ENCODE measurements at places on chromosomes 16 and 17.

DNA sequence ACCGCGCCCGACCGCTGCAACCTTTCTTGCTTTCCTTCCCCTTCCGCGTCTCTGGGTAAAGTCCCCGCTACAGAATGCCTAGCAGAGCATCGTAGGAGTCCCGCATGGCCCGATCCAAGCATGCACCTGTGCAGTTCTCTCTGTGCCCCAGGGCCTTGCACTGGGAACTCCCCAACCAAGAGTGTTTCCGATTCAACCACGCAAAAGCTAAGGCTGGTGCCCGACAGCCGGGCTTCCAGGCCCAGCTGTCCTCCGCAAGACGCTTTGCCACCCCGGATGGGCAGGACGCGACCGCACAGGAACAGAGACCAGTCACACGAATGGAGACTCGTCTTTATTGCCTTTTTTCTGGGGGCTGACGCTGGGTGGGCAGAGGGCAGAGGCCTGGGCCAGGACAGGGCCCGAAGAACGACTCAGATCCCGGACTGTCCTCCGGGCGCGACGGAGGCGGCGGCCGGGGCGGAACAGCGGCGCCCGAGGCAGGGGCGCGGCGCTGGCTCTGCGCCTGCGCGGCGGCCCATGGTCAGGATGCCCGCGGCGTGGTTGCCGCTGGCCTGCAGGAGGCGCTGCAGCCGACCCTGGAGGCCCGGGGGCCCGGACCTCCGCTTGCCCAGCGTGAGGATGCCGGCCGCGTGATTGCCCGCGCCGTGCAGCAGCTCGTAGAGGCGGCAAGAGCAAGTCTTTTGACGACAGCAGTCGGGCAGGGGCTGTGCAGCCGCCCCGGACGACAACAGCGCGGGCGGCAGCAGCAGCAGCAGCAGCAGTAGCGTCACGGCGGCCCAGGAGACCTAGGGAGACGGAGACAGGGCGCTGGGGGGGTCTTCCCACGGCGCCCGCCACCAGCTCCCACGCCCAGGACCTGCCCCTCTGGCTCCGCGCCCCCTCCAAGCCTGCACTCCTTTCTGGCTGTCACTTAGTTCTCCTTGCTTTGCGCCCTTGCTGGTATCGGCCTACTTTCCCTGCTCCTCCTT, 1.2 kb downstream of the HCRT start:
- peak; percentile 59 for DNase-seq

DNA sequence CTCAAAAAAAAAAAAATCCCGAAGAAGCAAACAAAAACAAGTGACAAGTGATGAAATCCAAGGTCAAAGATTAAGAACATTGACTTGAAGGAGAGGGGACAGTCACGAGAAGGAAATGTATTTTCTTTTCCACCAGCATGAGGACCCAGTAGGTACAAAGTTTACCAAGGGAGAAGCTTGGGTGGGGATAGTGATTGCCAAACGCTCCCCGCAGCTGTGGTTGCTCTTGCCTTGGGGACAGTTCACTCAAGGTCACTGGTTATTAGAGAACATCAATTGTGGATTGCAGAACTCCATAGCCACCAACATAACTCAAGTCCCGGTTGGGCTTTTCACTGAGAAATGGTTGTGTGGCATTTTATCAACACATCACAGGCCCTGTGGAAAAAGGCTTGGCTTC, 27.0 kb downstream of the RSL1D1 start:
- no peak for DNase-seq

GRCh38 chr17:63246344-63246743, 199.8 kb downstream of the CYB561 start:
- DNase-seq, result no peak

GRCh38 chr16:48332978-48333377, 52.2 kb downstream of the SIAH1 start:
- no peak for DNase-seq

- no peak for DNase-seq
Measured at GRCh38 chr17:32551186-32551955, 64.6 kb downstream of the CDK5R1 start.

GRCh38 chr16:80671281-80671849, 130.6 kb downstream of the DYNLRB2 start:
- DNase-seq, result no peak

DNA sequence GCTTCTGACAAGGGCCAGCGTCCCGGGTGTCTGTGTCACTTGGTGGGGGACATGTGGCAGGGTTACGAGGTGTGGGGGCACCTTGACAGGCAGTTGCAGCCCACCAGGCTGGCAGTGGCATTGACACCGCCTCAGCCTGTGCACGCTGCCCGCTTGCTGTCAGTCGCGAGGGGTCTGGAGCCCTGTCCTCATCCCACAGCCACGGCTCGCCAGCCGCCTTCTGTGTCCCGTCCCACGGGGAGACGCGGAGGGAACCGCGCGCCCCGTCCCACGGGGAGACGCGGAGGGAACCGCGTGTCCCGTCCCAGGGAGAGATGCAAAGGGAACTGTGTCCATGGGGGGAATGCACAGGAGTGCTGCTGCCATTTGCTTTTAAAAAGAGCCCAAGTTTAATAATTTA, 3.5 kb downstream of the PABPN1L start:
- no peak for DNase-seq

DNA sequence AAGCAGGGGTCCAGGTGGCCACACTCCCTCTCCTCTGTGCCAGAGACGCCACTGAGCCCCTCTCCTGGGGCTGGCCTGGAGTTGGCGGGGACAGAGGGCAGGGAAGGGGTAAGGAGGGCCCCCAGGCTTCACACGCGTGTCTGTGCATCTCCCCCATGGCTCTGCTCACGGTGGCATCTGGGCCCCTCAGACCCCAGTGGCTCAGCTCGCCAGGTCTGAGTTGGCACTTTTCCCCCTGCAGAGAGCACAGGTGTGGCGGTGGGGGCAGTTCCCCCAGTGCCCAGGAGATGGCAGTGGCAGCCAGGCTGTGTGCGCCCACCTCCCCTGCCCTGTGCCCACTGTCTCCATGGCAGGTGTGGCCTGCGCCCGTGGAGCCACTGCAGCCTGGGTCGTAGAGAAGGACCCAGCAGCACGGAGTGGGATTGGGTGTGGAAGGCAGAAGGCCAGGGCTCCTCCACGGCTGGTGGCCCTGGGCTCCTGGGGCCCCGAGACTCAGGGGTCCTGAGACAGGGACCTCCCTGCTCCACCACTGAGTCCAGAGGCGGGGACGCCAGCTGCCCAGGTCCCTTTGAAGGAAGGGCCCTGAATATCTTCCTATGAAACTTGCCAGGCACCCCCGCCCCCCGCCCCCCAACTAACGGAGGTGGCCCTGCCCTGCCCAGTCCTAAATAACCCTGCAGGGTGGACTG, 4.3 kb upstream of the APRT start:
- peak; percentile 51 for DNase-seq

DNA sequence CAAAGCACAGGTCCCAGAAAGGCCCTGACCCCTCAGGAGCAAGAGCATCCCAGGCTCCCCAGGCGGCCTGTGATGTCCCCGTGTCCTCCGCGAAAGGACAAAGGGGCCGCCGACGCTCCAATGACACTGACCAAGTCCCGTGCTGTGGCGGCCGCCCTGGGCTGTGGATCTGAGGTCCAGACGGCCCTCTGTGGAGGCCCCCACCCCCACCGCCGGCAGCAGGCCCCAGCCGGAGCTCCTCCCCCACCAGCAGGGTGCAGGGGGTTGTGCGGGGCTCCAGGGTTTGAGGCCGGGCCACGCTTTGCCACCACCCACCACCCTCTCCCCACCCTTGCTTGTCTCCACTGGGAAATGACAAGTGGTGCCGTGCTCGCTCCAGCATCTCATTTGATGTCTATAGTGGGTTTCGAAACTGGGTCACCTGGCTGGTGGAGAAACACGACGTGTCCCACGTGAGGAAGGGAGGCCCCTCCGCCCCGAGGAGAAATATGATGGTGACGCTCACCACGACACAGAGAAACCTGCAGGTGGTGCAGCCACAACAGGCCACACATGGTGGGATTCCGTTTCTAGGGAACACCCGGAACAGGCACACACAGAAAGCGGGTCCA, 31.2 kb upstream of the ZNF469 start:
- DNase-seq, result no peak

- DNase-seq, result no peak
Measured at GRCh38 chr16:79503511-79503910, 97.0 kb downstream of the MAF start.

Data from activated T-cell treated with anti-CD3 and anti-CD28 coated beads, Interleukin-2, amount 50 U/mL, for 4 hours (primary cell).